ENCODE measurements at places on chromosomes 3 and 15. TPM values are rescaled to one million over a fixed set of nuclear protein-coding genes. Genes with fewer than 3 reads are reported as not detected.
A peak's percentile ranks its signal among the peaks of the same experiment; 100 is the strongest.

RARB gene
- total RNA-seq, result not detected

DNA sequence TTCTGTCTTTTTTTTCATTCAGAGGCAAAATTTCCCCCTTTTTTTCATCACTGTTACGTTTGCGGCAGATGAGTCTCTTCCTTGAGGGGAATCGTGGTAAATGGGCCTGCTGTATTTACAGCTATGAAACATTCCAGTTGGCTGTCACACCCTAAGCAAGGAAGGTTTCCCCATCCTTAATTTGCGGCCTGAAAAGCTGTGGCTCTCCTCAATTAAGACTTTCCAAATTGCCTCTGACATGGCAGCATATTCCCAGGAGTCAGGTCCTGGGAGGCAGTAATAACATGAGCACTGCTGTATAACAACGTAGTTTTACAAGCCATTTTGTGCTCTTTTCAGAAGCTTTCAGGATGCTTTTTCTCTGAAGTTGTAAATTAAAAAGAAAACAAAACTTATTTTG lies 420.9 kb downstream of the LPP start:
- H3K27me3 ChIP-seq, result no peaks in the 10 kb centered on the region
- H3K4me1 ChIP-seq, result peaks cover 8% of the 10 kb centered on the region
- no peak for DNase-seq
- H3K4me3 ChIP-seq, result no peak overlapping the region

- peaks cover 3% of the 10 kb centered on the region for H3K27me3 ChIP-seq
- H3K27ac ChIP-seq, result no peak overlapping the region
- peaks cover 4% of the 10 kb centered on the region for H3K36me3 ChIP-seq
- H3K4me3 ChIP-seq, result no peak overlapping the region
Observed at GRCh38 chr3:127552038-127552437, 38.5 kb downstream of the TPRA1 start.

DNA sequence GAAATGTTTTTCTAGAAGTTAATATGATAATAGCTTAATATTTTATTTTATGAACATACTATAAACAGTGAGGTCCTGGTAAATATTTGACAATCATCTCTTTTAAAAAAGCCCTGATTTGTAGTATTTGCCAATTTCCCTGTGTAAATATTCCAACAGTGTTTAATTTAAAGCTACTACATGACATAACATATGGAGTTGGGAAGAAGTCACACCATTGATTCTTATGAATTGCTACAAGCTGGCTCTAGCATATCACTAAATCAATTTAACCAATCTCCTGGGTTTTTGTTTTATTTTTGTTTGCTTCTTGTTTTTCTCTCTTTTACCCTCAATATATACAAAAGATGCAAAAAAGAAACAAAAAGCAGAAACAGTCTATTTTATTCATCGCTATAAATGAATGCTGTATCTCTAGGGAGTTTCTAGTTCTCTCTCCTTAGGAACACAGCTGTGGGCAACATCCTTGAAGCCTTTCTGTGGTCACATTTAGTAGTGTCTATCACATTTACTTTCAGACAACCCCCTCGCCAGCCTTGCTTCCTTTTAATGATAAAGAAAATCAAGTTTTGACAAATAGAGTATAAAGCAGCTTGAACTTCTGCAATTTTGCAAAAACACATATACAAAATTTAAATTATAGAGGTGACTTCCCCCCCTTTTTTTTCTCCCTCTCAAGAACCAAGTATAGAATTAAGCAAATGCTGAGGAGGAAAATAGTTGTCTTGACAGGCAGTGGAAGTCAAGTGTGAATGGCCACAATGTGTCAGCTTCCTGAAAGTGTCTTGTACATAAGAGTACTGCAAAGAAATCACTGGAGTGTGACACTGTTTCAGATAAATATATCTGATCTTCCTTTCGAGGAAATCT lies 21.4 kb downstream of the CCR1 start:
- H3K36me3 ChIP-seq, result no peaks in the 10 kb centered on the region
- H3K4me3 ChIP-seq, result no peak overlapping the region
- H3K27me3 ChIP-seq, result peaks cover 2% of the 10 kb centered on the region
- no peak for DNase-seq
- H3K27ac ChIP-seq, result no peak overlapping the region

DNA sequence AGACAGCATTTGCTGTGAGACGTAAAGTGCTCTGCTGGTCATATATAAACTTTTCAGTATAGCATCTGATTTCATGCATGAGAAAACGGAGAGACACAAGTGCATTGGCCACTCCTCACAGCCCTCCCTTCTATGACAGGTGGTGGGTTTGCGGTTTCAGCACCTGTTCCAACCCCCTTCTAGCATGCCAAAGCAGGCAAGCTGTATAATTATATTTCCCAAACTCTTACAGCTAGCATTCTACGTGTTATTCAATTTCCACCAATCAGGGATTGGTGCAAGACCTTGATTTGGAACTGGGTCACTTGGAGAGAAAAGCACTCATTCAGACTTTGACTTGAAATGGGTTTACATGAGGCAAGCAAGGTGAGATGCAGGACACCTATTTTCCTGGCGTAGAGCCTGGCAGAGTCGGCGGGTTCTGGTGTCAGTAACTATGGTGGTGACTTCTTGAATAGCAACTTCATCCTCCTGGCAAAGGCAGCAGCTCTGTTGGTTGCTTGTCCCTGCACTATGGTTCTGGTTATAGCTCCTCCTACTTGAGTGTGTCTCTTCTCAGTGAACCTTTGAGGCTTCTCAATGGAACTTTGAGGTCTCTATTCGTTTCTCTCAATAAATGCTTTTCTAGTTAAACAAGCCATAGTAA lies 356.5 kb downstream of the TBL1XR1 start:
- H3K36me3 ChIP-seq, result no peaks in the 10 kb centered on the region
- H3K27me3 ChIP-seq, result no peaks in the 10 kb centered on the region
- H3K27ac ChIP-seq, result no peak overlapping the region
- no peak overlapping the region for H3K4me3 ChIP-seq

DNA sequence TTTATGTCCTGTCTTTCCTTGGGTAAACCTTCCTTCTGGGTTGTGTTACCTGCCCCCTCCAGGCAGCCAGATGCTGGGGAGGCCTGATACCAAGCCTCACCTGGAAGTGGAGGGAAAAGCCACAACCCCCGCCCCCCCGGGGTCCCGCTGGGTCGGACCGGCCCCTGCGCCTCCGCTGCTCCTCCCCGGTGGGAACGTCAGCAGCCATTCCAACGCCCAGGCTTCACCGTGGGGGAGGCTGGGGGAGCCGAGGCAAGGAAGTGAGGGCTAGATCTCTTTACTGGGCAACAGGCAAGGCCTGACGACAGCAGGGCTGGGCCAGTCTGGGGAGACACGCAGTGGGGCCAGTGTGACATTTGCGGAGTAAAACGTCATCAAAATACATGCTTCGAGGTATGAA lies 53.0 kb upstream of the SNRPA1 start:
- DNase-seq, result no peak
- H3K27me3 ChIP-seq, result no peaks in the 10 kb centered on the region
- H3K4me3 ChIP-seq, result no peak overlapping the region
- peaks cover 13% of the 10 kb centered on the region for H3K4me1 ChIP-seq

RASL12 gene
- total RNA-seq, result 0.69 TPM

PEX11A gene
- 4.5 TPM for total RNA-seq

TM4SF18 gene
- total RNA-seq, result 57.4 TPM

GRCh38 chr15:47872208-47872607 lies 154.9 kb downstream of the SEMA6D start:
- no peaks in the 10 kb centered on the region for H3K36me3 ChIP-seq
- no peaks in the 10 kb centered on the region for H3K4me1 ChIP-seq
- H3K4me3 ChIP-seq, result no peak overlapping the region
- H3K27ac ChIP-seq, result no peak overlapping the region
- H3K27me3 ChIP-seq, result no peaks in the 10 kb centered on the region
- DNase-seq, result no peak

DNA sequence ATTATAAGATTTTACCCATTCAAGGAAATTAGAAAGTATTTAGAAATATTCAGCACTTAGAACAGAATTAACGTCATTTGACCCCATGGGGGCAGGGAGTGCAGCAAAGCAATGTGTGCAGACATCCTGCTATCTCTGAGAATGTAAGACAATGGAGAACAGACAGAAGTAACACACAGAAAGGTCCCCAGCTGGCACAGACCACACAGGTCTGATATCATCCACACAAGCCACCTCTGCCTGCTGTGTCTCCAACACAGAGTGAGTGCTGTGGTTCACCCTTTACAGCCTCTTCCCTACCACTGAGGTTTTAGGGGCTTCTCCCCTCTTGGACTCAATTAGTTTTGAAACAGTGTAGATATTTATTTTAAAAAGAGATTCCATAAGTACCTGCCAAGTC lies 16.1 kb downstream of the TXNRD3 start:
- H3K4me1 ChIP-seq, result peaks cover 3% of the 10 kb centered on the region
- no peaks in the 10 kb centered on the region for H3K27me3 ChIP-seq
- no peaks in the 10 kb centered on the region for H3K36me3 ChIP-seq
- H3K4me3 ChIP-seq, result no peak overlapping the region
- H3K27ac ChIP-seq, result no peak overlapping the region

DNA sequence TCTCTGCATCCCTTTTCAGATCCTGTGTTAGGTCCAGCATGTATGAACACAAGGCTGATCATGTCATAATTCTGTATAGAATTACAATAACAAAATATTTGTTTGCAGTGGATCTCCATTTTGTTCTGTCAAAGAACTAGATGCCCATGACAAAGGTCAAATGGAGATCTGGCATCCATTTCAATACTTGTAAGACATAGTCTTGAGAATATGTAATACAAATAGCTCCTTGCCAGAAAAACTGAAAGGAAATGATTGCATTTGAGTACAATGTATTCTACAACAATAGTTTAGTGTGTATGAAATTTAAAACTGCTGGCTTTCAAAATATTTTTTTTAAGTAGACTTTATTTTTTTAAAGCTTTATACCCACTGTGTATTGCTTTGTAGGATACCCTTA lies 101.1 kb downstream of the CMSS1 start:
- H3K4me3 ChIP-seq, result no peak overlapping the region
- H3K27me3 ChIP-seq, result no peaks in the 10 kb centered on the region
- H3K36me3 ChIP-seq, result no peaks in the 10 kb centered on the region
- DNase-seq, result no peak
- H3K27ac ChIP-seq, result no peak overlapping the region

TOPAZ1 gene
- not detected for total RNA-seq

DNA sequence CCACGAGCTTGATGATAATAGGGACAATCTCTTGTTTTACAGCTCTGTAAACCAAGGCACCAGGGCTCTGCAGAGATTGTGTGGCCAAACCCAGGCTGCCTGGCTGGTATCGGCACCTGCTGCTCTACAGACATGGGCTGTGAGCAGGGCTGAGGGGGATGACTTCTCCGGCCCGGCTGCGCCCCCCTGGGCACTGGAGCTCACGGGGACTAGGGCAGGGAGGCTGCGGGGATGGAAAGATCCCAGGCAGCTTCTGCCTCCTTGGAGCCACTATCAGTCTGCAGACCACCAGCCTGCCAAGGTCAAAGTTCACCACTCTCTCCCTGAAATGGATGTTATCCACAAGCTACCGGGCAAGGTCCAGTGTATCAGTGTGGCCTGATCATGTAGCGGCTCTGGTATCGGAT lies 22.0 kb upstream of the PIGZ start:
- peaks cover 9% of the 10 kb centered on the region for H3K27me3 ChIP-seq
- peak overlapping the region; percentile 43 for H3K27ac ChIP-seq
- no peak for DNase-seq
- H3K4me3 ChIP-seq, result no peak overlapping the region
- H3K36me3 ChIP-seq, result no peaks in the 10 kb centered on the region
- peaks cover 13% of the 10 kb centered on the region for H3K4me1 ChIP-seq

SCAANT1 gene
- total RNA-seq, result not detected

AMT gene
- total RNA-seq, result 11.9 TPM

GRCh38 chr3:154786724-154787123 lies 293.4 kb upstream of the MME start:
- no peaks in the 10 kb centered on the region for H3K36me3 ChIP-seq
- DNase-seq, result no peak
- H3K4me1 ChIP-seq, result peaks cover 18% of the 10 kb centered on the region
- H3K27me3 ChIP-seq, result no peaks in the 10 kb centered on the region
- H3K27ac ChIP-seq, result peak overlapping the region; percentile 45
- no peak overlapping the region for H3K4me3 ChIP-seq

LRCH3 gene
- total RNA-seq, result 62.2 TPM

- H3K27me3 ChIP-seq, result peaks cover 13% of the 10 kb centered on the region
- no peak for DNase-seq
- H3K27ac ChIP-seq, result peak overlapping the region; percentile 82
- peaks cover 6% of the 10 kb centered on the region for H3K36me3 ChIP-seq
Observed at GRCh38 chr3:14440168-14440518, 37.7 kb downstream of the SLC6A6 start.

DNA sequence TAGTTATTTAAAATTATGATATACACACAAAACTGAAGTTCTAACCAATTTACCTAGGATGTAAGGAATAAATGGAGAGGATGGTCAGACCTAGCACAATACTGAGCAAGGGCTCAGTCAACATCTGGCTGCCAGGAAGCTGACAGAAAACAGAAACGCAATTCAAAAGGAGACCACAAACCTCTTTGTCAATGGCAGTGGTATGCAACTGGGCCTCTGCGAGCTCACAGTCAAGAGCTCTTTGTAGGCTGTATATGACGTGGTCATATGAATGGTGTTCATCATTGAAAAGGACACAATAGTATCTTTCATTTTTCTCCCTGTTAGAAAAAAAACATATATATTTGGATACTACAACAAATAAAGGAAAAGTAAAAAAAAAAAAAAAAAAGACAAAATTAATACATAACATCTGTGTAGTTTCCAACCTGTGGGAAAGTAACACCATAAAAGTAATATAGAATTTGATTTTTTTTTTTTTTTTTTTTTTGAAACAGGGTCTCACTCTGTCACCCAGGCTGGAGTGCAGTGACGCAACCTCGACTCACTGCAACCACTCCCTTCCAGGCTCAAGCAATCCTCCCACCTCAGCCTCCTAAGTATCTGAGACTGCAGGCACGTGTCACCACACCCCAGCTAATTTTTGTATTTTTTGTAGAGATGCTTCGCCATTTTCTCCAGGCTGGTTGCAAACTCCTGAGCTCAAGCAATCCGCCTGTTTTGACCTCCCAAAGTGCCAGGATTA lies 37.9 kb downstream of the UBR1 start:
- peaks cover 14% of the 10 kb centered on the region for H3K36me3 ChIP-seq
- no peak overlapping the region for H3K27ac ChIP-seq
- DNase-seq, result no peak
- H3K4me3 ChIP-seq, result no peak overlapping the region
- H3K4me1 ChIP-seq, result no peaks in the 10 kb centered on the region
- H3K27me3 ChIP-seq, result peaks cover 1% of the 10 kb centered on the region

DNA sequence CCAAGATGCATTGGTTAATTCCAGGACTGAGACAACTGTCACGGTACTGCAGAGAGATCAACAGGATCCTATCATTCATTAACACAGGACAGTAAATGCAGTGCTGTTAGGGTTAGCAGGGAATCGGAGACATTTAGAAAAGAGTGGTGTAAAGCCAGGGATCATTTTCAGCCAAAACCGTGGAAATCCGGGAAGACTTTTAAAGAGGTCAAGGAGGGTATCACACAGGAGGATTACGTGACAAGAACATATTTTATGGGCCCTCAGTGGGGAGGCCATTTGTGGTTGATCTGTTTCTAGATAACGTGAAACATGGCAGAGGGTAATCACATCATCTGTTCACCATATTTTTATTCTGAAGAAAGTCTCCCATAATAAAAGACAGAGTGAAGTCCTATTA lies 216.1 kb downstream of the PTPRG start:
- DNase-seq, result no peak
- no peaks in the 10 kb centered on the region for H3K27me3 ChIP-seq
- no peak overlapping the region for H3K4me3 ChIP-seq
- H3K27ac ChIP-seq, result no peak overlapping the region
- no peaks in the 10 kb centered on the region for H3K36me3 ChIP-seq
